ENCODE measurements at places on chromosomes 3 and 15. TPM values are rescaled to one million over a fixed set of nuclear protein-coding genes. Genes with fewer than 3 reads are reported as not detected.

Gene COMMD4
- total RNA-seq = 96.5 TPM

Gene CD200R1
- total RNA-seq = 0.38 TPM

Gene CPNE4
- total RNA-seq = 0.11 TPM

DNA sequence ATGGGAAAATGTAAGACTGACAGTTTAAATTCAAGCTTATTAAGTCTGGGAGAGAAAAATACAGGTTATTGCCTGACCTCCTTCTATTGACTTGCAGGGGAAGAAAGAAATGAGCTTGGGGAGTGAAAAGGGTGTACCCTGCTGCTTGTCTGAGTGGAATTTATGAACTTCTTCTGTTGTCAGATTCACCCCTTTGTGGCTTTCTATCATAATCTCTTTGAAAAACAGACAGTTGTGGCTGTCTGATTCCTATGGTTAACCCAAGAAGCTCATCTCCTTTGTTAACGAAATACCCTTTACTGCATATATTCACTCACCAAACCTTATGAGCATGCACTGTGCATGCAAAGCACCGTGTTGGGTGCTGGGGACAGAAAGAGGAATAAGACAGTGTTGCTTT is 22.5 kb downstream of the GPD1L start:
- DNase-seq = no peak

- peak; percentile 67 for DNase-seq
Observed at GRCh38 chr15:55108858-55109518, 87.8 kb downstream of the RSL24D1 start.
